ENCODE measurements at places on chromosomes 3 and 15.
A peak's percentile ranks its signal among the peaks of the same experiment; 100 is the strongest.

DNA sequence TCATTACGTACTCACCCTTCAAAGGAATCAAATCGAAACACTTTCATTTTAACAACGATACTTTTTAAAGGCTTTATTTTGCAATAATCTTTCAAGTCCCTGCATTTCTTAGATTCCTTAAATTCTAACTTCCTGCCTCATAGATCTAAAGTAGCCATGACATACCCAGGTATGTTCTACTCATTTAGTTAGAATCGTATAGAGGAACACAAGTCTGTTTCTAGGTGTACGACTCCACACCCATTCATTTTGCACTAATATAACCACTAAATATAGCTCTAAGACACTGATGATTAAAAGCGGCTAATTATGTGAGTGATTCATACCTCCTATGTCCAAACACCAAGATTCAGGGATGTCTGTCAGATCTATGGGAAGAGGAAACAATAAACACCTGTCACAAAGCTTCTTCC lies 1.3 kb downstream of the ATP13A3 start:
- DNase-seq: no peak

DNA sequence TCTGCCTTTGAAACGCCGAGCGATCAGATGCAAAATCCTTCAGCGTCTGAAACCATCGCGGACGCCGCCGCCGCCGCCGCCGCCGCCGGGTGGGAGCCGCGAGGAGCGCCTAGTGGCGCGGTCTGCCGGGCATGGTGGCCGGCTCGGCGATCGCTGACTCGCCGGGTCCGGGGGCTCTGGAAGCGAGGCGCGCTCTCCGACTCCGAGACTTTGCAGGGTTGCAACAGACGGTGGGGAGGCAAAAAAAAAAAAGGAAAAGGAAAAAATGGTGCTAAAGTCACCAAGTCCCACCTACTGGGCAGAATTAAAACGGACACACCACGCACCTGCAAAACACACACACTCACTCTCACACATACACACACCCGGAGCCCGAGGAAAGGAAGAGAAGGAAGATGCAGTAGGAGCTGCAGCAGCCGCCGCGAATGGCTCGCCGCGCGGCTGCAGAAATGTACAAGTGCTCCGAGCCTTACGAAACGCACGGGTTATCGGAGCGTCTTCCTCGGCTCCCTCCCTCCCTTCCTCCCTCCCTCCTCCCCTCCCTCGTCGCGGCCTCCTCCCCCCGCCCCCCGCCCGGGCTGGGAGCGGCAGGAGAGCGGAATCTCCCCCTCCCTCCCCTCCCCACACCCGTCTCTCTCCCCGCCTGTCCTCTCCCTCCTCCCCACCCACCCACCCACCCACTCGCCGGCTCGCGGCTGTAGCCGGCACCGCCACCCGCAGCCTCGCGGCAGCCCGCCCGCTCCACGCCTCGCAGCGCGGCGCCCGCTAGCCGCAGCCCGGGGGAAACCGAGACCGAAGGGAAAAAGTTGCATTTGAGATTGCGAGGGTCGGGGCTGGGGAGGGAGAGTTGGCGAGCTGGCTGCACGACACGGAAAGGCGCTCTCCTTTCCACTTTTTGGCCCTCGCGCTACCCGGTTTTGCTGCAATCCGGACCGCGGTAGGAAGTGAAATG lies at the start of gene NTRK3:
Gene NTRK3 (minus strand): TSS at position 461 of the 952 bp plus-strand sequence. CDS start 586 bp downstream, outside the sequence.
- DNase-seq: no peak

DNA sequence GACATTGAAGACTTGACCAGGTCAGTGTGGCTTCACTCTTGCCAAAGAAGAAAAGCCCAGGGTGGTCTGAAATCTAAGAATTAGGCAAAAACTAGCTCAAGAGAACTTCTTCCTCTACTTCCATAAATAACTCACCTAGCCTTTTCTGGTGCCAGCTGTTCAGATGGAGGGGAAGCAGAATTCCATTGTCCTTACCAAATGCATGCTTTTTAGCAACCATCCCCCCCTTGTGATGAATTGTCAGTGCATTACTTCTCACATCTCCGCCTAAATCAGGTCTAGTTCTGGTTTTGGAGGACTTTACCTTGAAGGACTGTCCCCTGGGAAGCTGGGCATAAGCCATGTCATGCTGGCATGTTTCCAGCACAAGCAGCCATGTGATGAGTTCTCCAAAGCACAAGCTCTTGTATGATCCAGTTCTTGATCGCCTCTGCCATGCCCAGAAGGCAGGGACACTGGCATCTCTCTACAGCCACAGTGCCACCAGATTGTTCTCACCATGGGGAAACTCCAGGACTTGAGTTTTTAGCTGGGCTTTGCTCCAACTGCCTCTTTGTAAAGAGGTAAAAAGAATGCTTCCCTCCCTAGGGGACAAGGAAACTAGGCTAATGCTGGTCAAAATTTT lies 96.4 kb upstream of the IL12A start:
- peak; percentile 18 for DNase-seq

DNA sequence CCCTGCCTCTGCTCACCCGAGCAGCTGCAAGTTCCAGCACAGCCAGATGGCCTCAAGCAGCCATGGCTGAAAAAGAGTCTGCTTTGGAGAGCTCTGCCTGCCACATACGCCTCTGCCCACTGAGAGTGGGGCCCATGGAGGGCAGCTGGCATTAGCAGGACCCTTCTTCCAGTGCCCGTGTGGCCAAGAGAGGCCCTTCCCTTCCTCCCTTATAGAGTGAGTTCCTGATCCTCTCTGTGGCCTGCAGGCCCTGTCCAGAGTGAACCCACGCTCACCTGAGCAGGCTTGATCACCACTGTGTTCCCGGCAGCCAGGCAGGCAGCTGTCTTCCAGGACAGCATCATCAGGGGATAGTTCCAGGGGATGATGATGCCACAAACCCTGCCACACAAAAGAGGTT lies 41.4 kb upstream of the SLC41A3 start:
- no peak for DNase-seq

DNA sequence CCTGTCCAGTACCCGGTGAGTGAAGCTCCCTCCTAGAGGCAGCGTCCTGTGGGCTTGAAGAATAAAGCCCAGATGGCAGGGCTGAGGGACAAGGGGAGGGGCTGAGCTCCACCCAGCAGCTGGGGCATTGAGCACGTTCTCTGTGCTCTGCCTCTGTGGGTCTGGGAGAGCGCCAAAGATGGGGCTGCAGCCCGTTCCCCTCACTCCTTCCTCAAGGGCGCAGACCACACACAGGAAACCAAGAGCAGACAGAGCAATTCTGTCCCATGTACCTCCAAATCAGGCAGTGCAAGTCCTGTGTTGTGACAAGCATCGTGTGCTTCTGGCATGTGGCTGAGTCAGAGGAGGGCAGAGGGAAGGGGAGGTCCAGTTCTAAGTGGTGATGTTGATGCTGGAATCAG lies 15.7 kb upstream of the KIF23 start:
- peak; percentile 69 for DNase-seq

DNA sequence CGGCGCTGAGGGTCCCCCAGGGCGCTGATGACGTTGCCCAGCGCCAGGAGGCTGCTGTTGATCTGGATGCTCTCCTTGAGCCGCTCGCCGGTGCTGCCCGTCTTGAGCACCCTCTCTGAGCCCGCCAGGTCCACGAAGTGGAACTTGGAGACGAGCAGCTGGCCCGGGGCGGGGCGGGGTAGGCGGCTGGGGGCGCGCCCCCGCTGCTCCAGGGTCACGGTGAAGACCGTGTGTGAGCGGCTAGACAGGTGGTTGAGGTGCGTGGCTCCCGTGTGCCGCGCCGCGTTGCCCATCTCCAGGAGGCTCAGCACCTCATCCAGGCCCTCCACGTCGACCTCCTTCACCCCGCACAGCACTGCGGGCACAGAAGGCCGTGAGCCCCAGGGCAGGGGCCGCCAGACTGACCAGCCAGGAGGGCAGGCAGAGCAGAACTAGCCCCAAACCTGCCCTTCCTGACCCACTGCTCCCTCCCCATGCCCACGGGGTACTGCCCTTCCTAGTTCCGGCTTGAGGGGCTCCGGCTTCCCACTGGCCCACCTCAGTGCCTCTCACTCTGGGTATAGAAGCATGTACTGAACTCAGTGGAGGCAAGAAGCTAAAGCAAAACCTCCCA lies 6.1 kb downstream of the KIF7 start:
- DNase-seq: no peak

DNA sequence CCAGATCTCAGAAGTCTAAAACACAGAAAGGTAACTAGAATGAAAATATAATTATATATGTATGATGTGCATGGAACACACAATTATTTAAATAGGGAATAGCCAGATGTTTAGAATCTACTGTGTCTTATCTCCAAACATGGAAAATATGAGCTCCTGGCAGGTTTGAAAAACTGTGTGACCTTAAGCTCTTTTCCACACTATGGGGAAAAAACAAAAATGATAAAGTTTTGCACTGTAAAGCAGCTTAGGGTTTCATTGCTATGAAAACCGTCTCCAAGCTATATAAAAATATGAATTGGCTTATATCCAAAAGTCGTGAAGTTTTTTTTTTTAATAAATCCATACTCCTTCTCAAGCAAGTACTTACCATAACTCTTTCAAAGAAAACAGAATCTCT lies 159.8 kb downstream of the ERC2 start:
- no peak for DNase-seq

DNA sequence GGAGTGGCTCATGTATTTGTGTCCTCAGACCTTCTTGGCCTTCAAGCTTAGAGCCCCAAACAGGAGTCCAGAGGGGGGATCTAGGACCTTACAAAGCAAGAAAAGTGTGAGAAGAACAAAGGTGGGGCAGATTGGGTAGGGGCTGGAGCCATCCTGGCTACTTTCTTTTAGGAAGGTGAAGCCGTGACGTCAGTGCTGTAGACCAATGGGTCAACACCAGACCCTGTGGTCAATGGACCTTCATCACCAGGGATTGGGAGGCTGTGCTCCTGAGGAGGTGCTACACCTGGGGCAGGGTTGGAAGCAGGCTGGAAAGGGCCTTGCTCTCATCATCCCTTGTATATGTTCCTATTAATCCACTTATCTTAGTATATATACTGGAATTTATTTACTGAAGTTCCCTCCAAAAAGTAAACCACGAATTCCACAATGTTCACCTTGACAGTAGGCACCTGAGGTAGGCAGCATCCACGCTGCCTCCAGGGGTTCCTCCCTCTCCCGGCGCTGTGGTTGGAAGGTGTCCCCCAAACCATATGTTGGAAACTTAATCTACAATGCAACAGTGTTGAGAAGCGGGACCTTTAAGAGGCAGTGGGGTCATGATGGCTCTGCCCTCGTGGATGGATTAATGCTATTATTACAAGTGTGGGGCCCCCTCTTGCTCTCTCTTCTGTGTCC lies 21.4 kb upstream of the MCCC1 start:
- DNase-seq: no peak

DNA sequence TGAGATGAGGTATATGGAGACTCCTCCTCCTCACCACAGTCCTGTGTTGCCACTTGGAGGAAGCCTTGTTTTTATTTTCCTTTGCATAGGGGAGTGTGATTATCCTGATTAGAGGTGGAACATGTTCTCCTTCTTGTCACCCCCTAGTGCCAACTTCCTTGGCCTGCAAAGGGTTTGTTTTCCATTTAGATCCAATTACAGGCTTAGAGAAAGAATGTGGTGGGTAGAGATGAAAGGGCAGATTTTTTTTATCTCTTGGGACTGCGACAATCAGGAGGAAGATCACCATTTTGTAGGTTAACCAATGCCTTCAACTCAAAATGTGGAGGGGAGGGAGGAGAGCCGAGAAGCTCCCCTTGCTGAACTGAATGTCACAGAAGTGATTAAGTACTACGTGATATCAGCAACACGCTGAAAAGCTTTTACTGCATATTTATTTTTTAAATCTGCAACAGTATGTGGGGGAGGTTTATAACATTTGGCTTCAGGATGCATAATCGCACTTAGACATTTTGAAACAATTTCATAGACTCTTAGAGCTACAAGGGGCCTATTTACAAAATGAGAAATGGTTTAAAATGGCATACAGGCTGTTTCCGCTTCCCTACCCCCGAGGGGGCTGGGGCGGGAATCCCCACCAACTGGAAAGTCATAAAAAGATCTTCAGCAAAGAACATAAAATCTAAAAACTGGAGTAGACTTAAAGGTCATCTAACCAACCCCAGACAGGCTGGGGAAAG lies 2.4 kb downstream of the LMCD1 start:
- no peak for DNase-seq

- peak; percentile 77 for DNase-seq
Observed at GRCh38 chr3:190205739-190206138, 85.0 kb upstream of the P3H2 start.

GRCh38 chr3:81500039-81500438 lies 261.4 kb downstream of the GBE1 start:
- DNase-seq: no peak

GRCh38 chr3:124636863-124637296 lies 93.4 kb upstream of the UMPS start:
- no peak for DNase-seq

DNA sequence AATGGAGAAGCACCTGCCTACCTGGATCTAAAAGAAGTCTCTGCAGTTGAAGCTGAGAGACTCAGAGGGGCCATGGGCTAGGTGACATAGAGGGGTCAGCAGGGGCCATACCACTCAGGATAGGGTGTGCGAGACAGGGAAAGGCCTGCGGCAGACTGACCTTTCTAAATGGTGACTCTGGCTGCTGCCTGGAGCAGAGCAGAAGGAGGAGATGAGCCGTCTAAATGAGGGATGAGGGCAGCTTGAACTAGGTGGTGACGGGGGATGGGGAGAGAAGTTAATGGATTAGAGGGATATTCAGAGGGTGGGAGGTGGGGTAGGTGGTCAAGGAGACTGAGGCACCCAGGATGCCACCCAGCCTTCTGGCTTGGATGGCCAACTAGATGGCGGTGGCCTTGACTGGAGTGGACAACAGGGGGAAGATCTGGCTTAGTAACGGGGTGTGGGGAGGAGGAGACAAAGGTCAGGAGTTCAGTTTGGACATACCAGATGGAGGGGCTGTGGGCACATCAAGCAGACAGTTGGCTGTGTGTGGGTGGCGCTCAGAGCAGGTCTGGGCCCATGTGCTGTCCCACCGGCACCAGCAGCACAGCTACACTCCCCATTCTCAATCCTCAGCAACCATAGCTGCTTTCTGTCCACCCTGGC lies 3.2 kb upstream of the ITIH1 start:
- DNase-seq: no peak

- DNase-seq: peak; percentile 49
Observed at GRCh38 chr3:176872771-176873209, 324.5 kb downstream of the TBL1XR1 start.

DNA sequence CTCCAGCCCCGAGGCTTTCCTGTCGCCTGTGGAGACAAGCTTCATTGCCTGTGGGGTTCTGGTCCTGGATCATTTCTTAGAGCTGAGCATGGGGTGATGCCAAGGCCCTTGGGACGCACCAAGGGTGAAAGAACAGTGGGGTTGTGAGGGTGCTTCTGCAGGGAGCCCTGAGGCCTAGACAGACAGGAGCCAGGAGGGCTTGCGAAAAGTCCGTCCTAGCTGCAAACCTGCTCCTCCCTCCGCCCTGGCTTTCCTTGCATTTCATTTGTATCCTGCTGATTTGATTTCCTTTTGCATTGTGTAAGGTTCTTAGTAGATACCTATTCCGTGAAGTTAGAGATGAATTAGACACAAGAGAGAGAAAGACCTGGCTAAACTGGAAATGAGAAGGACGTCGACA lies 286.9 kb upstream of the C2CD4B start:
- DNase-seq: no peak

- no peak for DNase-seq
Observed at GRCh38 chr3:79285871-79286270, 481.9 kb downstream of the ROBO1 start.

DNA sequence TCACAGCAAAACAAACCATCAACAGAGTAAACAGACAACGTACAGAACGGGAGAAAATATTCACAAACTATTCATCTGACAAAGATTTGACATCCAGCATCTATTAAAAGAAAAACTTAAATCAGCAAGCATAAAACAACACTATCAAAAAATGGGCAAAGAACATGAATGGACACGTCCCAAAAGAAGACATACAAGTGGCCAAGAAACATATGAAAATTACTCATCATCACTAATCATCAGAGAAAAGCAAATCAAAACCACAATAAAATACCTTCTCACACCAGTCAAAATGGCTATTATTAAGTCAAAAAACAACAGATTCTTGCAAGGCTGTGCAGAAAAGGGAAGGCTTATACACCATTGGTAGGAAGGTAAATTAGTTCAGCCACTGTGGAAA lies 13.7 kb upstream of the SERPINI2 start:
- DNase-seq: no peak

Measured in fibroblast of skin of scalp (primary cell).